Stimulated activated CD8-positive, alpha-beta memory T cell treated with anti-CD3 and anti-CD28 coated beads, Interleukin-2, amount 100 ng/mL, for 48 hours (primary cell): ENCODE measurements at places on chromosomes 12 and 14.

- DNase-seq = no peak
These were observed 150.2 kb downstream of the CCDC91 start for GRCh38 chr12:28340261-28341045.

DNA sequence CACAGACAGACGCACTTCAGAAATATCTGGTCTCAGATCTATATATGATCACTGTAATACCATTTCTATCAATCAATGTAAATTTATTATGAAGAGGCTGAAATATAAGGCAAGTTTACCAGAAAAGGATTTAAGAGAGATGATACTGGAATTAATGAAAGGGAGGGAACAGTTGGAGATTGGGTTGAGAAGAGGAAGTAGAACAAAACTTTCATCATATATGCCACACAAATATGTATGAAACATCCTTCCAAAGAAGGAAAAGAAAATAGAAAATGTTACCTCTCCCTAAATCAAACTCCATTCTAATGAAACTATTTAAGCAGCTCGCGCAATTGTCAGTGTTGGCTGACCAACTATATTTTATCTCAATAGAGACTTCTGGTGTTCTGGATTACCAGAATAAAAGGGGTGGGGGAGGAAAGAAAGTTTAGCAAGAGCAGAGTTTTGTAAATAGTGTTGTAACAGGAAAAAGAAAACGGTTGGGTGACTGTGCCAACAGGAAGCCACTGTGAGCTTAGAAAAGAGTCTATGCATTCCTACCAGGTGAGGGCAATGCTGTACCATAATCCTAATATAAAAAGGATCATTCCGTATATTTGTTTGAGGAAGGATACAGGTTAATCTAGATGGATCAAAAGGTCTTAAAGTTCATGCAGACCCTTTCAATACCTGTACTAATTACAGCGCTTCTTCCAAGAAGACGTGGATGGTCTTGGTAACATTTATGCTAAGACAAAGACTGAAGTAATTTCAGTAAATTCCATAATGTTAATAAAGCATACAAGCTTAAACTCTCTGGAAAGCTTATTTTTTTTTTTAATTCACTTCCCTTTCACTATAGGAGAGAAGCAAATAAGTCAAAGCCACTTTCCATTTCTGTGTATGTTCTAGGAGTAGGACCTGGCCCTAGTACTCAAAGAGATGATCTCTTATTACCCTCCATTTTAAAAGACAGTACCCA is 14.5 kb upstream of the LLPH start:
- no peak for DNase-seq

DNA sequence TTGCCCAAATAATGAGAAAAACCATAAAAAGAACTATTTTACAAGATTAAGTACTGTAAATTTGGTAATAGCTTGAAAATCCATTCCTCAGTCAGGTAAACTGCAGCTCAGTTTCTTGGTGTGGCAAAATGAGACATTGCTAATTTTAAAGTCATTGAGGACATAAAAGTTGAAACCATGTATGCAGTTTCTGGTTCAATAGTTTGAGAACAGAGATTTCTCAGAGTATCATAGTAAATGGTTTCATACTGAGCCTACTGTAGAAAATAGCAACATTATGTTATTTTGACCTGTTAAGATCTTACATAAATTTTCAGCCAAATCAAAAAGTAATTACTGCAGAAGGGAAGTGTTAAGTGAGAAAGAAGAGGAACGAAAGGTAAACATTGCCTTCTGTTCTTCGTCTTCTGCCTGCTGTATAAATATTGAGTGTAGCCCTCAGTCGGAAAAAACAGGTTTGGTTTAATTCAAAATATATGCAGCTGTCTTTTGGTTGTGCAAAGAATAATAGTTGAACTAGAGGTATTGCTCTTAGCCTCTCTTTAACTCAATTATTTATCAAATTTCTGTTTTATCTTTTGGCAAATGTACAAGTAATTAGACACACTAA is 119.6 kb downstream of the SYNE2 start:
- DNase-seq = no peak

GRCh38 chr12:45644541-45644940 is 85.0 kb upstream of the ARID2 start:
- no peak for DNase-seq

- no peak for DNase-seq
These were observed 34.8 kb upstream of the CD9 start for GRCh38 chr12:6165395-6165794.

DNA sequence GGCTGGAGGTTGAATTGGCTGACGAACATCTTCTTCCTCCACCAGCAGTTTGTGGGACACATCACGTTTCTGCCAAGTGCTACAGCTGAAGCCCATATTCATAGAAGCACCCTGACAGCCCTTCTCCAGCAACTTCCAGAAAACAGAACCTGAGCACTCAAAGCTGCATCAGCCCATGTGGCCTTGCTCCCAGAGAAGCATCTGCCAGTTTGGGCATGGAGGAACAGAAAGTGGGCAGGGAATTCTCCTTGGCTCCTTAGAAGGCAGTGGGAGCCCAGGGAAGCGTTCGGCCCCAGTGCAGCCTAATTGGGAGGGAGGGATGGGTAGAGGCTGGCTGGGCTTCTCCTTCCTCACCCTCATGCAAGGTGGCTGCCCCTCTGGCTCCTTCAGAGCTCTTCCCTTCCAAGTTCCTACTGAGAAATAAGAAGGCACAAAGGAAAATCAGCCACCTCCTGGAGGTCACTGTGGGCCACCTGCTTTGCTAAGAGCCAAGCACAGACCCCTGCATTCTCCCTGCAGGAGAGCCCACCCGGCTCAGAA is 4.1 kb upstream of the NGB start:
- no peak for DNase-seq

GRCh38 chr12:30870491-30871265 is 55.9 kb upstream of the TSPAN11 start:
- DNase-seq = no peak

DNA sequence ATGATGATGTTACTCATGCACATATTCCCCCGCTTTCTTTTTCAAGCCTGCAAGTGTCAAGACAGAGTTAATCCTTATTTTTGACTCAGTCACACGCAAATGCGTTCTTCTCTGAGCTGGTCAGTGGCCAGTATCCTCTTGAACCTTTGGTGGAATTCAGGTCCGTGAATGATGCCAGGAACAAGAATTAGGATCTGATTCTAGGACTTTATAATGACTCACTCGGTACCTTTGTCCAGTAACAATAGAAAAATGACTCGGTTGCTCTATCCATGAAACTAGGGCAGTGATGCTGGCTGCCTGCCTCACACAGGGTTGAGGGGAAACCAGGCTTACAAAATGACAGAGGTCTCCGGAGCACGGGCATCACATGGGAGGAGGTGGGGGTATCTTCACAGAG is 185.8 kb upstream of the NUDT4 start:
- DNase-seq = no peak

DNA sequence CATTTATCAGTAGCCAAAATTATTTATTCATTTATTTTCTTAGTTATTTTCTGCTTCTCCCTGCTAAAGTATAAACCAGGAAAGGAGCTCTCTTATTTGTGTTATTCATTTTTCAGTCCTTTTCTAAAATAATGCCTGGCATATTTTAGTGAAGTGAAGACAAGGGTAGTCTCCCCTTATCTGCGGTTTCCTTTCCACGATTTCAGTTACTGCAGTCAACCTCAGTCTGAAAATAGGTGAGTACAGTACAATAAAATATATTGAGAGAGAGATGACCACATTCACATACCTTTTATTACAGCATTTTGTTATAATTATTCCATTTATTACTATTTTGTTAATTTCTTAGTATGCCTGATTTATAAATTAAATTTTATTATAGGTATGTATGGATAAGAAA is 57.6 kb downstream of the GPR137C start:
- no peak for DNase-seq

GRCh38 chr14:58663494-58664111 is 25.8 kb downstream of the DACT1 start:
- no peak for DNase-seq

GRCh38 chr12:32419520-32419960 is 20.2 kb downstream of the FGD4 start:
- DNase-seq = no peak

GRCh38 chr14:26930576-26930975 is 332.7 kb upstream of the NOVA1 start:
- DNase-seq = no peak

DNA sequence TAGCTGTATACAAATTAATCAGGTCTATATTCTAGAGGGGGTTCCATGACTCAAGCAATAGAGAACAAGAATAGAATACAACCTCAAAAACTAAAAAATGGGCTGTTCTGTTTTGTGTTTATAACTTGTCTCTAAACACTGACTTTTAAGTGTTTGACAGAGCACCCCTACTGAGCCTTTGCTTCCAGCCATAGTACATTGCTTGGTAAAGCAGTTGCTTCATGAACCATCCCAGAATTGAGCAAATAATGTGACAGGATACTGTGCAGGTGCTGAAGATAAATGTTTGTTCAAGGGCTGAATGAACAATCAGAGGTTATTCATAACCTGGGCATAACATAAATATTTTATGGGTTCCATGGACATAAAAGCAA is 11.5 kb downstream of the SPTSSA start:
- no peak for DNase-seq

GRCh38 chr12:130702966-130703732 is 12.9 kb downstream of the RIMBP2 start:
- no peak for DNase-seq

GRCh38 chr12:2682296-2683251 is 112.2 kb upstream of the FKBP4 start:
- DNase-seq = no peak

DNA sequence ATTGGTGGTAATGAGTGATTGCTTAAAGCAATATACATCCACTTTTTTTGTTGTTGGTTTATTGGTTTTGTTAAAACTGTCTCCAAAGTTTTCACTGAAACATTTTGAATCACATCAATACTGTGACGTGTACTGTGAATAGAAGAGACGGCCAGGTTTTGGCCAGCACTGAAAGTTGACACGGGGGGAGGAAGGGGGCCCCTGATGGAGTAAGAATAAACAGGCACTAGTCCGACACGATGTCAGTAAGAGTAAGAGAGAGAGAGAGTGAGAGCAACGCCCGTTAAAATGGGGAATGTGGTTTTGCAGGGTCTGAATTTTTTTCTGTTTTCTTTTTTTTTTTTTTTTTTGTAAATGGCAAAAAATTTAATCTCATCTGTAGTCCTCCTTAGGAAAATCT is 14.7 kb downstream of the PEBP1 start:
- DNase-seq = no peak
